ENCODE measurements at places on chromosomes 4 and X.

GRCh38 chrX:30217465-30217864, 2.1 kb downstream of the MAGEB2 start:
- H3K4me1 ChIP-seq, result no peaks in the 10 kb centered on the region
- no peak for DNase-seq
- H3K4me3 ChIP-seq, result no peak overlapping the region
- H3K27ac ChIP-seq, result no peak overlapping the region

GRCh38 chr4:134219043-134219442, 17.5 kb upstream of the PABPC4L start:
- no peaks in the 10 kb centered on the region for H3K4me1 ChIP-seq
- H3K36me3 ChIP-seq, result no peaks in the 10 kb centered on the region
- no peak for DNase-seq
- no peak overlapping the region for H3K4me3 ChIP-seq
- no peak overlapping the region for H3K27ac ChIP-seq

DNA sequence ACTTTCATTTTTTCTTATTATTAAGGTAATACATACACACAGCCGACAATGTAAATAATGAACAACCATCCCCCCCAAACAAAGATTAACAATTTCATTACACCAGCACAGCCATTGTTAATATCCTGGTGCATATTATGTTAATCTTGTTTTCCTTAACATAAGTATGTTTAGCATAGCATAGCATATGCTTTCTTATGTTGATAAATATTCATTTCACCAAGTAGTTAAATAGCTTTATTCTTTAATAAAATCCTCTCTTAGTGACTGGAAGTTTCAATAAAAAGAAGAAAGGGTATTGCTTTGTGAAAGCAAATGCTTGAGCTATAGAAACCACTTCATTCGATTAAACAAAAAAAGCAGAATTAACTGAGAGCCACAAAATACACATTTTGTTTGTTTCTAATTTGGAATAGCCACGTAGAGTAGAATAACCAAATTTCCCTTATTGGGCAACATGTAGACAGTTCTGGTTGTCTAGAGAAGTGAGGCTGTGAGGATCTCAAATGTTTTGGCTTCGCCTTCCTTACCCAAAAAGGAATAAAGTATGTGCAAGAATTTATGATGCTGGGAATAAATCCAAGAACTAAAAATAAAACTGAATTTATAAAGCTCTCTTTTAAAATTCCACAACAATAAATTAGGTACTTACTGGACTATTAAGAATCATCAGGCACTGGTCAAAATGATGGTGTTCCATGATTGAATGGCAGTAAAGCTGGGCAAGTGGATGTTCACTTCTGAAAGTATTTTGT, 118.0 kb downstream of the PDE5A start:
- no peak overlapping the region for H3K27ac ChIP-seq
- H3K4me3 ChIP-seq, result no peak overlapping the region
- peaks cover 4% of the 10 kb centered on the region for H3K36me3 ChIP-seq
- DNase-seq, result no peak
- H3K27me3 ChIP-seq, result no peaks in the 10 kb centered on the region

- no peak for DNase-seq
- H3K27ac ChIP-seq, result no peak overlapping the region
- H3K4me3 ChIP-seq, result no peak overlapping the region
Measured at GRCh38 chr4:7009564-7009963, 33.6 kb upstream of the TADA2B start.

DNA sequence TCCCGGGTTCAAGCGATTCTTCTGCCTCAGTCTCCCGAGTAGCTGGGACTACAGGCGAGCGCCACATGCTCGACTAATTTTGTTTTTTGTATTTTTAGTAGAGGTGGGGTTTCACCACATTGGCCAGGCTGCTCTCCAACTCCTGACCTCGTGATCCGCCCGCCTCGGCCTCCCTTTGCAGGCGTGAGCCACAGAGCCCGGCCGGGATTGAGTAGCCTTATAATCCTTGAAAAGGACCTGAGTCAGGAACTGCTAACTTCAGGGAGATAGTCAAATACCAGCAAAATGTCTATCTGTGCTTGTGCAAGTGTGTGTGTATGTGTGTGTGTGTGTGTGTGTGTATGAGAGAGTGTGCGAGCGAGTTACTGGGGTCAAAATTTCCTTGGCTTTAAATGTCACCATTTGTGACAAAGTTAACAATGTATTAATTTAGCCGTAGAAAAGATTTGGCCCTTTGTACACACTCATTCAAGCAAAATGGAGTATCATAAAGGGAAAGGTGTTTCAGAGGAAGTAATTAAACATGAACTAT, 1.8 kb upstream of the KDM6A start:
- DNase-seq, result no peak
- peaks cover 11% of the 10 kb centered on the region for H3K36me3 ChIP-seq
- H3K4me3 ChIP-seq, result peak overlapping the region; percentile 72
- no peaks in the 10 kb centered on the region for H3K27me3 ChIP-seq

- H3K4me3 ChIP-seq, result peak overlapping the region; percentile 84
- H3K36me3 ChIP-seq, result peaks cover 17% of the 10 kb centered on the region
- peaks cover 17% of the 10 kb centered on the region for H3K4me1 ChIP-seq
- peak overlapping the region; percentile 99 for H3K27ac ChIP-seq
Measured at GRCh38 chrX:53421772-53422085, 725 bp downstream of the SMC1A start.

- H3K4me3 ChIP-seq, result no peak overlapping the region
- H3K4me1 ChIP-seq, result no peaks in the 10 kb centered on the region
- H3K27ac ChIP-seq, result no peak overlapping the region
- H3K36me3 ChIP-seq, result no peaks in the 10 kb centered on the region
Measured at GRCh38 chr4:23171976-23172375, 479.2 kb downstream of the GBA3 start.

GRCh38 chr4:54440394-54441136, 211.5 kb downstream of the PDGFRA start:
- H3K36me3 ChIP-seq, result no peaks in the 10 kb centered on the region
- no peaks in the 10 kb centered on the region for H3K27me3 ChIP-seq
- no peak overlapping the region for H3K4me3 ChIP-seq
- no peaks in the 10 kb centered on the region for H3K4me1 ChIP-seq
- no peak for DNase-seq

DNA sequence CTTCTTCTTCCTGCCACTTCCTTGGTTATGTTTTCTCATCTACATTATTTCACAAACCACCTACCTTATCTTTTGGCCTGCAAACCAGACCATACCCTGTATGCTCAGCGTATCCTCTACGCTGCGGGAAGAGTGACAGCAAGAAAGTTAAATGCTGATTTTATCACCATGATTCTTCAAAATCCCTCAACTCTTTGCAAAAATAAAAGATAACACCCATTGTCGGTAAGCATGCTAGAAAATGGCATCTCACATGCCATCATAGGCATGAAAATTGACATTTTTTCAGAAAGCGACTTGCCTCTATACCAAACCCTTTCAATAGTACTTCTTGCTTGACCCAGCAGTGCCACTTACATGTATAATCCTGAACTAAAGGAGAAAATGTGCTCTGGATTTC, 102.0 kb downstream of the HPGD start:
- no peak overlapping the region for H3K4me3 ChIP-seq
- H3K27me3 ChIP-seq, result no peaks in the 10 kb centered on the region
- H3K4me1 ChIP-seq, result peaks cover 8% of the 10 kb centered on the region
- no peak for DNase-seq
- no peak overlapping the region for H3K27ac ChIP-seq
- H3K36me3 ChIP-seq, result no peaks in the 10 kb centered on the region

DNA sequence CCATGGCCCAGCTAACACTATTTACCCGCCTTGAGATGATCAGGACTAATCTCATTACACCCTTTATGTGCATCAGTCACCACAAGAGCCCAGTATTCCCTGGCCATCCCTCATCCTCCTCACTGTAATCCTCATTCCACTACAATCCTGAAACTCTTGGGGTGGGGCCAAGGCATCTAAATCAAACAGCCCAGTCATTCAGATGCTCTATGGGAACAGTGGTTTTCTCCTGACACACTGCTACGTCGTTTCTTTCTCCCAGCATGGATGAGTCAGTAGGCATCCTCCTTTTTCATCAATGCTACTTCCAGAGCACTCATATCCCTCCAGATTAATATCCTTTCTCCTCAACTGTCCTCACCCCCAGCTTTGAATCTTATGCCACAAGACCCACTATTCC, 5.6 kb downstream of the SDAD1 start:
- no peaks in the 10 kb centered on the region for H3K27me3 ChIP-seq
- DNase-seq, result no peak
- H3K36me3 ChIP-seq, result peaks cover 4% of the 10 kb centered on the region
- peaks cover 22% of the 10 kb centered on the region for H3K4me1 ChIP-seq

- H3K4me1 ChIP-seq, result peaks cover 16% of the 10 kb centered on the region
- H3K4me3 ChIP-seq, result no peak overlapping the region
- peaks cover 5% of the 10 kb centered on the region for H3K36me3 ChIP-seq
- no peaks in the 10 kb centered on the region for H3K27me3 ChIP-seq
Measured at GRCh38 chr4:148092316-148093014, 349.7 kb downstream of the NR3C2 start.

GRCh38 chr4:101596781-101597552, 193.6 kb upstream of the BANK1 start:
- H3K27ac ChIP-seq, result no peak overlapping the region
- H3K36me3 ChIP-seq, result no peaks in the 10 kb centered on the region
- DNase-seq, result peak; percentile 38
- H3K4me3 ChIP-seq, result no peak overlapping the region
- H3K4me1 ChIP-seq, result no peaks in the 10 kb centered on the region

GRCh38 chrX:49184294-49185281, 1.6 kb downstream of the PRICKLE3 start:
- peaks cover 15% of the 10 kb centered on the region for H3K36me3 ChIP-seq
- no peak for DNase-seq
- no peaks in the 10 kb centered on the region for H3K27me3 ChIP-seq
- H3K4me1 ChIP-seq, result peaks cover 6% of the 10 kb centered on the region

DNA sequence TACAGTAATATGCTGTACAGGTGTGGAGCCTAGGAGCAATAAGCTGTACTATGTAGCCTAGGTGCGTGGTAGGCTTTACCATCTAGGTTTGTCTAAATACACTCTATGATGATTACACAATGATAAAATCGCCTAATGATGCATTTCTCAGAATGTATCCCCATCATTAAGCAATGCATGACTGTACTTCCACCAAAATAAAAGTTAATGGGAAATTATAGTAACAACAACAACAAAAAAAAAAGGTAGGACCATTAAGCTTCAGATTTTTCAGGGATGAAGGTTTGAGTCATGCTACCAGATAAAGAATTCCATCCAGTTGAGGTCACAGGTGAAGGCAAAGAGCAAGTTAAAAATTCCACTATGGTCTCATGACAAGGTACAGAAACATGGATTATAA, 68.2 kb downstream of the MAGEA10 start:
- H3K27ac ChIP-seq, result no peak overlapping the region
- H3K4me3 ChIP-seq, result no peak overlapping the region
- no peaks in the 10 kb centered on the region for H3K4me1 ChIP-seq

DNA sequence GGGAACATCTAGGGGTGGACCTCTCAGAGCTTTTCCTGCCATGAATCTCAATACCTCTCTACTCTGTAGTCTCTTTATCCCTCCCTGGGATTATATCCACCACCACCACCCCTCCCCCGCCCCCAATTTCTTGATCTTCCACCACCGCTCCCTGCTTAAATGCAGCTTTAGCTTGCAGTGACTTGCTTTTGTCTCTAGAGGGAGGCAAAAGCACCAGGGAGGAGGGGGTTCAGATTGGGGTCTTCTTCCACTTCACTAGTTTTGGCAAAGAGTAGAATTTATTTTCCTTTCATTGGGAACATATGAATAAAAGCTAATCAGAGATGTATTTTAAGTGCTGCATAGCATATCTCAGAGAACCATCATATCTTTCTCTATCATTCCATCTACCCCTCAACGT, 5.5 kb downstream of the ARHGAP36 start:
- no peaks in the 10 kb centered on the region for H3K4me1 ChIP-seq
- DNase-seq, result no peak
- no peak overlapping the region for H3K27ac ChIP-seq
- no peaks in the 10 kb centered on the region for H3K36me3 ChIP-seq
- no peak overlapping the region for H3K4me3 ChIP-seq

- no peak overlapping the region for H3K27ac ChIP-seq
- no peaks in the 10 kb centered on the region for H3K27me3 ChIP-seq
- no peak for DNase-seq
- H3K4me1 ChIP-seq, result no peaks in the 10 kb centered on the region
- H3K36me3 ChIP-seq, result no peaks in the 10 kb centered on the region
Measured at GRCh38 chrX:27915617-27916016, 65.6 kb downstream of the DCAF8L1 start.

DNA sequence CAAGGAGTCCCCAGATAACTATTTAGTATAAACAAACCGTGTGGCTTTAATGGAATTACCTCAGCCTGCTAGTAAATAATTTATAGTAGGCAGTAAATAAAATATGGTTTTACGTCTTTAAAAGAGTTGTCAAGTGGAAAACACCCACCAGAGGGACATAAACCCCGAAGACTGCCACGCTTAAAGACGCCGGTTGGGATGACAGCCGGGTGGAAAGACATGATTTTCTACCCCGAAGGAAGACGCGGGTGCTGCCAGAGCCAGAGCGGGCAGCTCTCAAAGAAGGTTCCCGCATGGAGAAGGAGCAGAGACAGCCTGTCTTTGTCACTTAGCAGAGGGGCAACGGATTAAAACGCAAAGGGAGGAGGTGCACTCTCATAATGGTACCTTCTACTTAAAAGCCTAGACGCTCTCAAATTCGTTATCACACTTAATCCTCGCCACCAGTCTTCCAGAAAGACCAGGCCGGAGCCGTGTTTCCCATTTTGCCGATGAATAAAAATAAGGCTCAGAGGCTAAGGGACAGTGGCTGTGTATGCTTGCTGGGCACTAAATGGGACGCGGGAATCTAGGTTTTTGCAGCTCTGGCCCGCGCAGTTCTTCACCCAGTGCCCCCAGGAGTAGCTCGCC, 140.5 kb upstream of the ZIC3 start:
- H3K27me3 ChIP-seq, result peaks cover 58% of the 10 kb centered on the region
- no peak overlapping the region for H3K4me3 ChIP-seq
- no peaks in the 10 kb centered on the region for H3K4me1 ChIP-seq
- DNase-seq, result no peak
- H3K36me3 ChIP-seq, result no peaks in the 10 kb centered on the region

GRCh38 chr4:137952116-137952515, 290.0 kb downstream of the SLC7A11 start:
- no peak overlapping the region for H3K4me3 ChIP-seq
- no peak for DNase-seq
- H3K4me1 ChIP-seq, result no peaks in the 10 kb centered on the region
- H3K27me3 ChIP-seq, result no peaks in the 10 kb centered on the region
- H3K36me3 ChIP-seq, result no peaks in the 10 kb centered on the region
- H3K27ac ChIP-seq, result no peak overlapping the region

DNA sequence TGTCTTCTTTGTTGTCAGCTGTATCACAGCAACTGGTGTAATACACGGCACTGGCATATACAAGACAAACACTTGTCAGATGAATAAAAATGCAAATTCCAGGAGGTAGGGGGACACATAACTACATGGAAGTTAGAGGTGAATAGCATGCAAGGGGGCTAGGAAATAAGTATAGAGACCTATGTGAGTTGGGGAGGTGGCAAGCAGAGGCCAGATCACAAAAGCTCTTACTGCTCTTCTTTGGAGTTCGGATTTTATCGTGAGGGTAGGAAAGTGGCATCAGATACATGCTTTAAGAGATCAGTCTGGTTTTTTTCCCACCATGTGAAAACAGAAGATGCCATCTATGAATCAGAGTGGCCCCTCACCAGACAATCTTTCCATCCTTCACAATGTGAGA, 2.8 kb upstream of the SRP72 start:
- H3K4me1 ChIP-seq, result peaks cover 34% of the 10 kb centered on the region
- H3K4me3 ChIP-seq, result no peak overlapping the region
- H3K27me3 ChIP-seq, result no peaks in the 10 kb centered on the region
- no peak overlapping the region for H3K27ac ChIP-seq
- no peak for DNase-seq
- H3K36me3 ChIP-seq, result peaks cover 26% of the 10 kb centered on the region

GRCh38 chr4:85747882-85748491, 273.0 kb downstream of the ARHGAP24 start:
- H3K4me3 ChIP-seq, result no peak overlapping the region
- no peaks in the 10 kb centered on the region for H3K27me3 ChIP-seq
- H3K36me3 ChIP-seq, result no peaks in the 10 kb centered on the region
